CD4-positive, CD25-positive, alpha-beta regulatory T cell (primary cell): ENCODE measurements at places on chromosomes 2 and 18.

DNA sequence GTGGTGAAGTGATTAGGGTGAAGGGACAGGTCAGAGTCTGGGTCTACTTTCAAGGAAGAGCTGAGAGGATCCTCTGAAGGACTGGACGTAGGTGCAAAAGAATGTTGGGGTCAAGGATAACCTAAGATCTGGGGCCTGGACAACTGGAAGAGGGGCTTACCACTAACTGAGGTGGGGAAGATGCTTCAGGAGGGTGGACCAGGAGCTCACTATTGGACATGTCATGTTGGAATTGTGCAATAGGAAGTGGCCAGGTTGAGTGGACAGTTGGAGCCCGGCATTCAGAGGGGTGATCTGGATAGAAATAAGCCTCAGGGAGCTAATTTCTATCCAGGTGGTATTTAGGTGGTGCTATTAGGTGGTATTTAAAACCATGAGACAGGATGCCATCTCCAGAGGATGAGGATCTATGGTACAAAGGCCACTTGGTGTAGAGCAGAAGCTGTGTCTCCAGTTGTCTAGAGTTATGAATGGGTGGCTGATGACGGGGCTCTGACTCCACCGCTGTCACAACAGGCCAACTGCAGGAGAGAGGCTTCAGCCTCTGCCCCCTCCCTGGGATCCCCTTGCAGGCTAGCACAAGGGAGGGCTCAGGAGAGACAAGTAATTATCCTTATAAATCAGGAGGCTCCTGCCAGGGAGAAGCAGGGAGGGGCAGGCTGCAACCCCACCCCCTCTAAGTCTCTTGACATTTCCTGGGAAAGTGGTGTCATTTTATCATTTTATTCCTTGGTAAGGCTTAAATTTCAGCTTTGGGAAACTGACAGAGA is 158.0 kb downstream of the SMAD7 start:
- H3K4me3 ChIP-seq: no peak overlapping the region
- no peaks in the 10 kb centered on the region for H3K27me3 ChIP-seq
- H3K4me1 ChIP-seq: no peaks in the 10 kb centered on the region
- no peaks in the 10 kb centered on the region for H3K36me3 ChIP-seq
- no peak overlapping the region for H3K27ac ChIP-seq
- DNase-seq: no peak

GRCh38 chr18:65093346-65093745 is 657.5 kb upstream of the CDH7 start:
- H3K27me3 ChIP-seq: no peaks in the 10 kb centered on the region
- H3K4me1 ChIP-seq: no peaks in the 10 kb centered on the region
- H3K4me3 ChIP-seq: no peak overlapping the region
- no peak overlapping the region for H3K27ac ChIP-seq
- DNase-seq: no peak
- no peaks in the 10 kb centered on the region for H3K36me3 ChIP-seq

GRCh38 chr2:36485521-36485920 is 112.4 kb downstream of the FEZ2 start:
- H3K27me3 ChIP-seq: no peaks in the 10 kb centered on the region
- no peak overlapping the region for H3K4me3 ChIP-seq
- no peak for DNase-seq
- no peaks in the 10 kb centered on the region for H3K36me3 ChIP-seq
- H3K27ac ChIP-seq: no peak overlapping the region

- no peaks in the 10 kb centered on the region for H3K36me3 ChIP-seq
- no peaks in the 10 kb centered on the region for H3K4me1 ChIP-seq
- H3K4me3 ChIP-seq: no peak overlapping the region
- no peak for DNase-seq
Observed at GRCh38 chr2:29742656-29743055, 178.7 kb downstream of the ALK start.

DNA sequence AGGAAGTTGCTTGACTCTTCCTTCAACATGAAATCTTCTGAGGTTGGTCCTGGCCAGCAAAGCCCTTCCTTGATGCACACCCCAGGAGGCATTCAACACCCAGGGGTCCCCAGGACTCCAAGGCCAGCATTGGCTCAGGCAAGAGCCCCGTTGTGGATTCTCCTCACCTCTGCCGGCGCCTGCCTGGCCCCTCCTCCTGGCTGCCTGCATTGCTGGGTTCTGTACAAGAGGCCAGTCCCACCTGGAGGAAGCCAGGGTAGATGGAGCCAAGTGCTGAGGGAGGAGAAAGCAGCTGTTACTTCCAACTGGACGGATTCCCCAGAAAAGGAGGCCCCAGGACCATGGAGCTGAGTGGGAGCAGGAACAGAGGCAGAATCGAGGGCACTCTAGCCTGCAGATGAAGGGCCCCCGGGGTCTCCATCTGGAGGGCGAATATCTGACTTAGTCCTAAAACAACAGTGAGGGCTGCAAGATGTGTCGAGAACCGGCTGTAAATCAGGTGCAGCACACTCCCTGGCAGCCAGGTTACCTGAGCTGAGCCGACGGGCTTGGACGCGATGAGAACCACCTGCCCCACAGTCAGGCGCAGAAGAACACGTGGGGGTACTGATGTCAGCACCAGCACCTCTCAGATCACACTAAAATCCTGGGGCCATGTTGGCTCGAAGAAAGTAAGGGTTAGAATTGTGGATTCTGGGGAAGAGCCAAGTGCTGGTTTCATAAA is 399.6 kb upstream of the SALL3 start:
- no peak overlapping the region for H3K27ac ChIP-seq
- H3K36me3 ChIP-seq: no peaks in the 10 kb centered on the region
- no peaks in the 10 kb centered on the region for H3K4me1 ChIP-seq
- H3K27me3 ChIP-seq: no peaks in the 10 kb centered on the region
- no peak for DNase-seq
- H3K4me3 ChIP-seq: no peak overlapping the region
